Right renal cortex interstitium (tissue), 3 donors: ENCODE measurements at places on chromosomes 7 and 10. TPM values are rescaled to one million over a fixed set of nuclear protein-coding genes. Genes with fewer than 3 reads are reported as not detected.

PRTFDC1 gene
- 51.9 TPM for polyA plus RNA-seq

CHST3 gene
- 17.1 TPM for polyA plus RNA-seq

LGI1 gene
- polyA plus RNA-seq: 4.8 TPM

RTKN2 gene
- polyA plus RNA-seq: 9.2 TPM

CHCHD3 gene
- polyA plus RNA-seq: 87.3 TPM

ASL gene
- 28.9 TPM for polyA plus RNA-seq

NEBL gene
- 87.7 TPM for polyA plus RNA-seq

AKR1C4 gene
- polyA plus RNA-seq: not detected

NMT2 gene
- 34.7 TPM for polyA plus RNA-seq

ACTL6B gene
- polyA plus RNA-seq: not detected

LLCFC1 gene
- 0.33 TPM for polyA plus RNA-seq

ABCB1 gene
- polyA plus RNA-seq: 21.1 TPM

PNLIPRP2 gene
- not detected for polyA plus RNA-seq

ACBD7 gene
- 7.1 TPM for polyA plus RNA-seq

POM121C gene
- polyA plus RNA-seq: 57.8 TPM

VWDE gene
- polyA plus RNA-seq: 5.1 TPM

SNX10 gene
- polyA plus RNA-seq: 19.7 TPM

TUBAL3 gene
- 0.19 TPM for polyA plus RNA-seq

VWA2 gene
- polyA plus RNA-seq: 1.6 TPM

SH2D4B gene
- polyA plus RNA-seq: 0.04 TPM

CPA4 gene
- 0.47 TPM for polyA plus RNA-seq

ZNF117 gene
- 23.5 TPM for polyA plus RNA-seq

SEM1 gene
- 250 TPM for polyA plus RNA-seq

FAM25G gene
- not detected for polyA plus RNA-seq

WDR86 gene
- 23.6 TPM for polyA plus RNA-seq

GIMAP5 gene
- 5.9 TPM for polyA plus RNA-seq

NACAD gene
- polyA plus RNA-seq: 7.9 TPM

AS3MT gene
- 19.5 TPM for polyA plus RNA-seq
